SHP77 (cell line): ENCODE measurements at places on chromosomes 7 and 10.

DNA sequence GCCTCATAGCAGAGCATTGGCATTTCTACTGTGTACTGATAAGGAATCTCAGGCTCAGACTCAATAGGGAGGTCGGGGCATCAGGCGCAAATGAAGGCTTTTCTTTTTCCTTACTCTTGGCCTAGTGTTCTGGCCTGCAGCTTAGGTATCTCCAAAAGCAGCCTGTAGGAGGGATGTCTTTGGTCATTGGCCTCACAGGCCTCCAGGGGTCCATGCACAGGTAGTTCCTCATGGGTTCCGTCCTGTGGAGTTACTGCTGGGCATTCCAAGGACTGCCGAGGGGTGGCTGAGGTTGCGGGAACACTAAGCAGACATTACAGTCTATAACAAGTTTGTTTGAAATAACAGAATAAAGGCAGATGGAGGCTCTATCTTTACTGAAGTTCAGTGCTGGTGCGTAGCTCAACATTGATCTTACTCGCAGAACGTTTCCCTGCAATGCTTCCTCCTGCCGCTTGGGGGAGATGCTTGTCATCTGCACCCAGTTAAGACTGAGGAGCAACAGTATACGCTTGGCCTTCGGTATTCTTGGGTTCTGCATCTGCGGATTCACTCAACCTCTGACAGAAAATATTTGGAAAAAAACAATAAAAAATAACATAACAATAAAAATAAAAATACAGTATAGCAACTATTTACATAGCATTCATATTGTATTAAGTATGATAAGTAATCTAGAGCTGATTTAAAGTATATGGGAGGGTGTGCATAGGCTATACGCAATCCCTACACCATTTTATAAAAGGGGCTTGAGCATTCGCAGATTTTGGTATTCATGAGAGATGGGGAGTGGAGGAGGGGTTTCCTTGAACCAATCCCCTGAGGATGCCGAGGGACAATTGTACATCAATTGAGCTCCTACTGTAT, 58.9 kb downstream of the SH2D4B start:
- DNase-seq, result no peak

DNA sequence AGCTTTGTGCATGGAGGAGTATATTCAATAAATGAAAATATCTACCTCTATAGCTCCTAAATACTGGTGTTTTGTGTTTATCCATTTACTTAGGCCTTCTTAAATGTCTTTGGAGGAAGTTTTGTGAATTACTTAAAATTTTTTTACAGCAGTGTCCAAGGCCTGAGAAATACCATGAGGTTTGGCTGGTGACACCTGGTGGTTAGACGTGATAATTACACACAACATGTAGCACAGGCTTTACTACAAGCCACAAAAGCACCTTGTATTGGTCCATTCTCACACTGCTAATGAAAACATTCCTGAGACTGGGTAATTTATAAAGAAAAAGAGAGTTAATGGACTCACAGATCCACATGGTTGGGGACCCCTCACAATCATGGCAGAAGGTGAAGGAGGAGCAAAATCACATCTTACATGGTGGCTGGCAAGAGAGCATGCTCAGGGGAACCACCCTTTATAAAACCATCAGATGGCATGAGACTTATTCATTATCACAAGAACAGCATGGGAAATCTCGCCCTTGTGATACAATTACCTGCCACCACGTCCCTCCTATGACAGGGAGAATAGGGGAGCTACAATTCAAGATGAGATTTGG, 20.6 kb downstream of the HYAL4 start:
- peak; percentile 27 for DNase-seq

DNA sequence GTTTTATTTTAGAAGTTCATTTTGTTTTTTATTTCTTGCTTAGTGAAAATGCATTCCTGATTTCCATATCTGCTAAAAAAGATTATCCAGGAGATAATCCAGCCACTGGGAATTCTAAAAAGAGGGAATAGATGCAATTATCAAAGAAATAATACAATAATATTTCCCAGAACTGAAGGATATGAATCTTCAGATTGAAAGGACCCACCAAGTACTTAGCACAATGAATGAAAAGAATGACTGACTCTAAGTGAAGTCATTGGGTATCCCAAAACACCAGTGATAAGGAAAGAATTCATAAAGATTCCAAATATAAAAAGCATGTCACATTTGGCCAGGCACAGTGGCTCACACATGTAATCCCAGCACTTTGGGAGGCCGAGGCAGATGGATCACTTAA, 79.3 kb downstream of the REEP3 start:
- no peak for DNase-seq

GRCh38 chr10:78565841-78566240, 502.9 kb upstream of the ZMIZ1 start:
- no peak for DNase-seq

DNA sequence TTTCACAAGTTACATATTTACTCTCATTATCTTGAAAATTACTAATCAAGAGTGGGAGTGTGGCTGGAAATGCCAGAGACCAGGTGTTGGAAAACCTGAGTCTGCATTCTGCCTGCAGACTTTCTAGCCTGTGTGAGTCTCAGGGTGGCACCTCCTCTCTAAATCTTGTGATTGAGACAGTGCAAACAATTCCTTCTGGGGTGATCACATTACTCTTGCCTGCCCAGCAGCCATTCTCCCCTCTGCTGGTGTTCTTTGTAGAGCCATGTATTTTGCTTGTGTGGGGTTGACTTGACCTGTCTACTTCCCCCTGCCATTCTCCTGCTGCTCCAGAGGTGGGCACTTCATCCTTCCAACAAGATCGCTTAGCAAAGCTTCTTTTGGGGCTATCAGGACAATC, 101.1 kb downstream of the RAPGEF5 start:
- no peak for DNase-seq

DNA sequence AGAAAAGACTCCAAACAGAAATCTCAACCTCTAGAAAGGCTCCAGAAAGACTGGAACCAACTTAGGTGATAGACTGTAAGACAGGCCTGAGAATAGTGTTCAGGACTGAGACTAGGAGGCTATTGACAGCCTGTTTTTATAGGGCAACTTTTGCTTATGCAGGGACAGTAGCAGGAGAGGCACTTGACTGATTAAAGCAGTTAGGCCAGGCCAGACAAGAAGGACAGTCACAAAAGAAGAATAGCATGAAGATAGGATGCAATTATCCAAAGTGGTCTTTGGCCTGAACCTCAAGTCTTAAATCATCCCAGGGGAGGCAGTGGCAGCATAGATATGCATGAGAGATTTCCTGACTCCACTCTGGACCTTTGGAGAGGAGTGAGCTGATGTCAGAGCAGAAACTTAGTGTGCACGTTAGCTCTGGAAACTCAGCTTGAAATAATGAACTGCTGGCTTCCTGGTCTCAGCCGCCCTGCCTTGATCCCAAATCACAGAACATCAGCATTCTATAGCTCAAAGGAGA, 290.6 kb downstream of the SORCS3 start:
- DNase-seq, result no peak

DNA sequence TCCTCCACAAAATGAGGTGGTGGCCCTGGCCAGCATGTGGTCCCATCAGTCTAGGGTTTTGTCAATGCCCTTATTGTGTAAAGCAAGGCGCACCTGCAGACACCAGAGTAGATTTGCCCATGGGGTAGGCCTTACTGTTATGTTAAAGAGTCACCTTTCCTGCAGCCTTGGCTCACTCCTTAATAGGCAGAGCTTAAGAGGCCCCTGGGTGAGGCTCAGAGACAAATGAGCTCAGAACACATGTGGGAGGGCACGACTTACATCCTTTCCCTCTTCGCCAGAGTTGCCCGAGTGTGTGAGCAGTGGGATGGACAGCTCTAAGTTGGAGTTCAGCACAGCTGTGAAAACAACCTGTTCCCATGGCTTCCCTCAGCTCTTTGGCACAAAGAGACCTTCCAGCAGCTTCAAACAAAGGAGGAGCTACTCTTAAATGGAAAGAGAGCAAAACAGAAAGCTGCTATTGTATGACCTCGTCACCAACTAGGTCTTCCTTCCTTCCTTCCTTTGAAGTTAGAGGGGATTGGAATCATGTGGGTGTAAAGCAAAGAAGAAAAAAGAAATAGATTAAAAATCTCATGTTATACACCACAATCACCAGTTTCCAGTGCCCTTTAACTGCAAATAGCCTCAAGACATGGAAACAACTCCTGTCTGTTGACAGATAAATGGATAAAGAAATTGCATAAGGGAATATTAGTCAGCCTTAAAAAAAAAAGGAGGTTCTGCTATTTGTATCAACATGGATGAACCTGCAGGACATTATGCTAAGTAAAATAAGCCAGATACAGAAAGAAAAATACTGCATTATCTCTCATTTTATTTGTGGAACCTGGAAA, 11.9 kb upstream of the XPNPEP1 start:
- DNase-seq, result peak; percentile 41

- no peak for DNase-seq
Measured at GRCh38 chr10:11856678-11857077, 33.5 kb downstream of the PROSER2 start.
